ENCODE measurements at places on chromosomes 2 and 18.

DNA sequence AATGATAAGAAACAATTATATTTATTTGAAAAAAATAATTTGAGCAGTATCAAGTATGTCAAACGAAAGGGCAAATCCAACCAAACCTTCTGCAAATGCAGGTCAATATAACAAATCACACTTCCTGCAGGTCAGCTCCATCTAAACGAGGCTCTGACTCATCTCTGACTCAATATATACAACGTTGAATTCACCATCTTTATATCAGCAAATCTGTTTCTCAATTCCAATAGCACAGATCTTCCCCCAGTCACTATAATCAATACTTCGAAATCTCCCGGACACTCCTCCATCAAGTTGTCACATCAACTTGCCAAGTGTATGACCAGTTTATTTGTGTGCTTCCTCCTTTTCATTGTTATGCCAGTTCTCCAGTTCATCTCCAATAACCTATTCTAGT, 388.9 kb downstream of the ZEB2 start:
- DNase-seq: no peak

DNA sequence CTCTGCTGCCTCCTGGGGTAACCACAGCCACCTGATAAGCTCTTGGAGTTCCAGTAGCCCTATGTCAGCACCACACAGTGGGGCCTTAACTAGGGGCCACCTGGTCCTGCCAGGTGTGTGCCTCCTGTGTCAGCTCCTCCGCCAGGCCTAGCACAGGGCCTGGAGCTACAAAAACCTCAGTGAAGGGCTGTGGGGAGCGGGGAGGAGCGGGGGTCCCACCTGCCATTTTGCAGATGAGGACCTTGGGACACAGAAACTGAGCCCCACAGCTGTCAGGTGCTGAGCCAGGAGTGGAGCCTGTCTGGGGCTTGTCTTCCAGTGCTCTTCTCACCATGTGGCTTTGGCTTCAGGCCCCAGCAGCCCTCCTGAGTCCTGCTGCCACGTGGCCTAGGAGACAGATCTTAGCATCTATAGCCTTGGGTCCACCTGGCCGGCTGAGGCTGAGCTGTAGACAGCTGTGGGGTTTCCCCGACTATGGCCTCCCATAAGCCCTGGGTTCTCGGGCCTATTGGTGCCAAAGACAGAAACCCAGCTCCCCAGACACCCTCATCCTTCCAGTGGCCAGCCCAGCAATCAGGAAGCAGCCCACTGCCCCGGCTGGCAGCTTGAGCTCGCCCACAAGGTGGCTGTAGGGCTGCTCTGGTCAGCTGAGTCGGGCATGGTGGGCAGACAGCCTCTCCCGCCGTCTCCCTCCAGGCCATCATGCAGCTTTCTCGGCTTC, 104.5 kb upstream of the MCFD2 start:
- DNase-seq: no peak

GRCh38 chr2:152176113-152176714, 651 bp upstream of the STAM2 start:
- DNase-seq: no peak

- no peak for DNase-seq
These were observed 136.1 kb downstream of the GCA start for GRCh38 chr2:162480067-162480466.

DNA sequence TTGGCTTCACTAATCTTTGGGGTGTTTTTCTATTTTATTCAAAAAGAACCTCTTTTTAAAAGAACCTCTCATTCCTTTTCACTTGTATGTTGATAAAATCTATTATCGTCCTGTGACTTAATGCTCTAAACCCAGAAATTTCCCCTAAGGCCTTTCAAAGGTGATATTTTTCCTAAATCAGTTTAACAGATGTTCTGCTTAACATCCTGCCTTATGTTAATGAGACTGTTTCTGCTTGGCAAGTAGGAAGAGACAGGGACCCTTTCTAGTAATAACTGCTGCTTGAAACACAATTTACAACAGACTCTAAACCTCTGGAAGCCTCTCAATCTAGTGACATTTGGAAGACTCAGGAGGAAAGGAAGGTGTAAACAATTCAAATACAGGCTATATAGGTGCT, 128.8 kb downstream of the KCNJ3 start:
- no peak for DNase-seq

DNA sequence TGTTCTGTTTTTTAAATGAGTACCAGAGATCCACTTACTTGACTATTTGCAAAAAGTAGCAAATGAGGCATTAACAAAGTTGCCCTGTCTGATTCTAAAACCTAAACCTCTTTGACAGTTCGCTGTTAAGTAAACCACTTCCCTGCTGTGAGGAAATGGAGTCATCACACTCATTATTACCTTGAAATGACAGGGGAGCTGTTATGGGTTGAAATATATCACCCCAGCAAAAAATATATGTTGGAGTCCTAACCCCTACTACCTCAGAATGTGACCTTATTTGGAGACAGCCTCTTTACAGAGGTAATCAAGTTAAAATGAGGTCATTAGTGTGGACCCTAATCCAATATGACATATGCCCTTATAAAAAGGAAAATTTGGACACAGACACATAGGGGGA, 36.1 kb downstream of the DHRS9 start:
- DNase-seq: no peak

GRCh38 chr18:63282793-63283192, 36.8 kb downstream of the BCL2 start:
- no peak for DNase-seq

DNA sequence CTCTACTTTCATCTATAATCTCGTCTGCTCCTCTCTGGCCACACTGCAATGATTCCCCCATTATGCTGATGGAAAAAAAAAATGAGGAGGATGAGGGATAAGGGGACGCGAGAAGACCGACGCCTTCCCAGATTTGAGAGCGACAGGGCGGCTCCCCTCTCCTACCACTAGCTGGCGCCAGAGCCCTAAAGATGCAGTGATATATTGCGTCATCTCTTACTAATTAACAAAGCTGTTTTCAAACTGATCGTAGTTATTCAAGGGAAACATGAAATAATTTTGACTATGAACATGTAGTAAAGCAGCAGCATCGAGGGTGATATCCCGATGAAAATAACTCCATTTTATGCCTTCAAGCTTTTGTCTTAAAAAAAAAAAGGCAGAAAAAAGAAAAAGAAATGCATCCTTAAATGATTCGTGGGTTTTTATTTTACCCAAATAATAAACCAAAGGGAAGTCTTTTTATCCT, 48.0 kb upstream of the HNRNPA3 start:
- peak; percentile 79 for DNase-seq

DNA sequence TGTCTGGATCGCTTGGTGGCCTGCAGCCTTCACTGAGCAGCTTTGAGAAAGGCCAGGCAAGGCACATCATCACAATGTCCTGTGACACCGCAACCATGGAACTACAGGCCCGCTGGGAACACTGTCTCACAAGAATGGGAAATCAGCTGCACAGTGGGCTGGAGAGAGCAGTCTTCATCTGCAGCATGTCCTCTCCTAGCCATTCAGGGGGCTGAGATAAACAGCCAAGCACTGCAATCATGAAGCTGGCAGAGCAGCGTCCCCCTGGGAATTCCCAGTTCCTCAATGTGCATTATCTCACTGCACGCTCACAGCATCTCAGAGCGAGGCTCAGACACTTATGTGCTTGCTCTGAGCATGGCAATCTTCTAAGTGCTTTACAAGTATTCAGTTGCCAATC, 1.9 kb downstream of the CMPK2 start:
- no peak for DNase-seq

DNA sequence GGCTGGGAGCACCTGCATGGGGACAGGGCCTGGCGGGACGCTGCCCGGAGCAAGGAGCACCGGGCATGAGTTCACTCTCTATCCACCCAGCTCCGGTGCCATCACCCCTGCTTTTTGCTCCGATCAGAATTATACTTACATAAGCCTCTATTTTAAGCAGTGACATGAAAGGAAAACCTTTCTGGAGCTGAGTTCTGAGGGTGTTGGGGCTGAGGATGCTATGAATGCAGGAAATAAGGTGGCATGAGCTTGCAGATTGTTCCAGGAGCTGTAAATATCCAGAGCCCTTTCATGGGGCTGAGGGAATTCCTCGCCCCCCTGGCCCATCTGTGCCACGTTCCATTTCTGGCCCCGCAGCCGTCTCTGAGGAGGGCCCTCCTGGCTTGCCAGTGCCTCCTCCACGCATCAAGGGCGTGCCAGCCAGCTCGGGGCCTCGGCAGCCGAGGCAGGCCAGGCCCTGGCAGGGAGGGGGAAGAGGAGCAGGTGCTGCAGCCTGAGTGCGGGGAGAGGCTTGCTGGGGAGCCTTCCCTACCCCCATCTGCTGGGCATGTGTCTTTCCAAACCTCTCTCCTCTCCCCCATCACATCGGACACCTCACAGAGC, 91.7 kb upstream of the MCFD2 start:
- DNase-seq: no peak

DNA sequence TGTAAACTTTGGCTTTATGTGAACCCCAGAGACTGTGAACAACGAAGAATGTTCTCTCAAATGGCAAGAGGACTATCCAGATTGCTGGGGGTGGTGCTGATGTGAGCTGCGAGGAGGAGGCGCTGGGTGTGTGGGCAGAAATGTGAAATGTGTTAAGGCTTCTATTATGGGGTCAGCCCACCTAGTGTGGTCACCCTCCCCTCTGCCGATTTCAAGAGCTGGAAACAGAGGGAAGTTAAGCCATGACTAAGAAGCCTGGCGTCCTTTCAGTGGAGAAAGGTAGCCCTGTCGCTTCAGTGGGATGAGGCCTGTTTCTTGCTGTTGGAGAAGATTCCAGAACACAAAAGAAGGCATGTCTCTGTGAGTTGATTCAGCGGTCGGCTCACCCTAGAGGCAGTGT, 89.0 kb upstream of the KCTD1 start:
- no peak for DNase-seq

- DNase-seq: peak; percentile 87
These were observed 6.1 kb downstream of the CHMP1B start for GRCh38 chr18:11857177-11857887.

- no peak for DNase-seq
These were observed 31.1 kb upstream of the PPP1R1C start for GRCh38 chr2:181954538-181954883.

GRCh38 chr18:37554399-37554787, 11.2 kb downstream of the CELF4 start:
- no peak for DNase-seq

GRCh38 chr18:4510711-4511110, 55.6 kb upstream of the DLGAP1 start:
- no peak for DNase-seq

DNA sequence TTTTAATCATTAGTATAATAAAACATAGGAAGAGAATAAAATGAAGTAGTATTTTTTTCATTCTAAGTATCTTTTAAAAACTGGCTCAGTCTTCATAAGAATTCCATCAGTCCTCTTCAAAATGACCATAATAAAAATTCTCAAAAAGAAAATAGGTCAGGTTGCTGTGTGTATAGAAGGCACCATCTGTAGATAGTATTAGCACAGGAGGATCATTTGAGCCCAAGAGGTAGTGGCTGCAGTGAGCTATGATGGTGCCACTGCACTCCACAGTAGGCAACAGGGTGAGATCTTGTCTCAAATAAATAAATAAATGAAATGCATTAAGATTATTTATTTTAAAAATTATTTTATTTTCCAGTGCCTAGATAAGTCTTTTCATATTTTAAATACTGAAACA, 475.8 kb downstream of the ZNF804A start:
- DNase-seq: no peak

- no peak for DNase-seq
These were observed 508.4 kb downstream of the PLCL1 start for GRCh38 chr2:198312596-198313483.

GRCh38 chr2:147689220-147689909, 155.5 kb upstream of the ACVR2A start:
- DNase-seq: no peak

- DNase-seq: no peak
These were observed 262.7 kb downstream of the ATAD2B start for GRCh38 chr2:23664066-23664788.

GRCh38 chr2:34519659-34520058, 920.6 kb upstream of the FAM98A start:
- no peak for DNase-seq

DNA sequence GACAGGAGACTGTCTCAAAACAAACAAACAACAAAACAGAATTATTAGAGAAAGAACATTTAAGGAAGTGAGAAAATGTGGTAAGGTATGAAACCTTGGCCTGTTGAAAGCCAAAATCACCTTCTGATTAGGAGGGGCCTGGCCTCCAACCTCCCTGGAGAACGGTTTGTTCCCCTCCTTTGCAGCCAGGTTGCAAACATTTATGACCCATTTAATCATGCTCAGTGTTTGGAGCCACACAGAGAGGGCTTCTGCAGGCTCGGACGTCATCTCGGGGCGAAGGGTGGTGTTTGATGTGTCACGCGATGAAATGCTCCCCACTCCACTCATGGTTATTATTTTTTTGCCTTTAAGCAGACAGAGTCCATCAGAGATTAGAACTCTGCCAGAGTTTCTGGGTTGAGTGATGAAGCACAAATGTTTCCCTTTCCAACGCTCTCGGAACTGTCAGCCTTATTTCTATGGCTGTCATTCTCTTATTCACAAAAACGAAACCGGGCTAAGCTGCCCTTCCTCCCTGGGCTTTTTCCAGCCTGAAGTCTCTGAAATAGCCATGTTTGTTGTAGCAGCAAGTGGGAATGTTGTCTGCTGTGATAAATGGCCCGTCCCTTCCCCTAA, 33.6 kb upstream of the ROCK2 start:
- no peak for DNase-seq

DNA sequence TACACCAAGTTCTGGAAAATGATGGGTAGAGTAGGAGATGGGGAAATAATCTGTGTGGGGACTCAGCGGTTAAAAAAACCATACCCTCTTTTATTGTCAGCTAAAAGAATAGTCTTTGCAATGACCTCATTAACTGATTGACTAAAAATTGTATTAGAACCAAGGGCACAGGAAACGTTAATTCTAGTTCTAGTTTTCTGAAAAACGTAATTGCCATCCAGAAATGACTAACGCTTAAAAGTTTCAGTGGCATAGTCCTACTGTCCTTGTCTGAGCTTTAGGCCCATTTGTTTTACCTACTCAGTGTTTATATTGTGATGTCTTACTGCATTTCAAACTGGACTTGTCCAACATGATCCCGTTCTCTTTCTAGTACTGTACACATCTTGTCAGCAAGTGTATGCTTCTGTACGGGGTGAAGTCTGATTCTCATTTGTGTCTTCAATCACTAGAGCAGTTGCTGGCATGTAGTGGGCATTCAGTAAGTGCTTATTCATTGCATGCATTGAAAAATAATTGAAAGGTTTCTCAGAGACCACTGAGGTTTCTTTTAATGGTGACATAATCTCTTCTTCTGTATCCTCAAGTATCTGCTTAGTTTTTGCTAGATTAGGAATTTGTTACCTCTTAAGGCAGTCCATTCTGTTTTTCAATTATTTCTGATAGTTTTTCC, 81.5 kb downstream of the ZNF407 start:
- no peak for DNase-seq

- no peak for DNase-seq
These were observed 27.3 kb downstream of the RFTN2 start for GRCh38 chr2:197647961-197648690.

DNA sequence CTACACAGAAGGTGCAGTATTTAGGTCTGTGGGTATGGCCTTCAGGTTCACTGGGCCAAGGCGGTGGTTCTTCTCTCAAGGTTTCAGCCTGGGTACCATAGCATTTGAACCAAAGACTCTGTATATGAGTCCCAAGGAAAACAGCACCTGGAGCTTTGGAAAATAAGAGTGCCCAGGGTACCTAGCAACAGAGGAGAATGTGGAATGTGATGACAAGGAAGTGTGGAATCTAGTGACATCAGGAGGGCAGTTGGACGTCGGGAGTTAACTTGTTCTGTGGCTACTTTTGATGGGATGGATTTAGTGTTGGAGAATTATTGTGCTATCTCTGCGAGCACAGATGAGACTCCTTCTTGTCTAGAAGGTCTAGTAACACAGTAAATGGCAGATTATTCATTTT, 201.2 kb downstream of the NOL4 start:
- peak; percentile 24 for DNase-seq
